ENCODE measurements at places on chromosomes 6 and 20.

DNA sequence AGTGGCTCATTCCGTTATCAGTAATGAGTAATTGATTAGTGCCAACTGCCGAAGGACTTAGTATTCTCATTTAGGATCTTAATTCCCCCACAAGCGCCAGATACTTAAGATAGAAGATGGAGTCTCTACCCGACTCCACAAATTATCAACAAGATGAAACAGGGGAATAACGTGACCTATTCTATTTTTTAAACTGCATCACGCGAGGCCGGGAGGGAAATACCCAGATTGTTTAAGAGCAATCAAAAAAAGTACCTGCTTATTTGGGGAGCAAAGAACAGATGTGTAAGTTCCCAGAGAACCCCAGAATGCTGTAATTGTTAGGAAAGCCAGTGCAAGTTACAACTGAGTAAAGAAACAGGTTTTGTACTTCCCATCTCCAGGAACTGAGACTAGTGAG lies 1.1 kb upstream of the MAP3K5 start:
- DNase-seq = no peak

GRCh38 chr6:133606852-133607251 lies 282.1 kb upstream of the TCF21 start:
- no peak for DNase-seq

GRCh38 chr20:48725555-48725991 lies 102.2 kb downstream of the PREX1 start:
- DNase-seq = no peak

- DNase-seq = no peak
These were observed 7.7 kb downstream of the DDR1 start for GRCh38 chr6:30891816-30892538.

DNA sequence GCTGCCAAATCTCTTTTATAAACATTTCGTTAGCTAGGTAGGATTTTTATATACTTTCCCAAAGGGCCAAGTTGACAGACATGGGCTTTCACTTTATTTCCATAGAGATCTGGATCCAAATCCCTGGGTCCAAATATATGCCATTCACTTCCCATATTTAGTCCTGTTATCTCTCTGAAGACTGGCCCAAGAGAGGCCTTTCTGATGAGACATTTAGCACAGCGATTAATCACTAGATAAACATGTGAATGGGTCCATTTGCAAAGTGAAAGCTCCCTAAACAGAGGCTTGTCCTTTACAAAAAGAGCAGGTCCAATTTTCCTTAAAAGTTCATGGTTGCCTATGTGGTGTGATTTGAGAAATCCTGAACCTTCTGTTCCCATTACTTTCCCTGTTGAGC lies 132.6 kb downstream of the TRMT11 start:
- no peak for DNase-seq
